Ovary (tissue), 10 donors: ENCODE measurements at places on chromosomes 7 and 10. TPM values are rescaled to one million over a fixed set of nuclear protein-coding genes. Genes with fewer than 3 reads are reported as not detected.

The ZNF736 gene
- total RNA-seq: 21.0 TPM

GRCh38 chr10:122241836-122242235, 29.3 kb upstream of the BTBD16 start:
- no peaks in the 10 kb centered on the region for H3K27me3 ChIP-seq
- no peaks in the 10 kb centered on the region for H3K4me1 ChIP-seq
- no peak overlapping the region for H3K4me3 ChIP-seq
- H3K36me3 ChIP-seq: no peaks in the 10 kb centered on the region
- H3K27ac ChIP-seq: no peak overlapping the region
- no peak for DNase-seq

- no peaks in the 10 kb centered on the region for H3K4me1 ChIP-seq
- H3K27me3 ChIP-seq: no peaks in the 10 kb centered on the region
- no peak overlapping the region for H3K27ac ChIP-seq
- DNase-seq: peak; percentile 50
- H3K4me3 ChIP-seq: no peak overlapping the region
Observed at GRCh38 chr10:51389415-51390321, 309.7 kb downstream of the CSTF2T start.

GRCh38 chr10:59631237-59631636, 78.4 kb downstream of the SLC16A9 start:
- H3K4me3 ChIP-seq: no peak overlapping the region
- no peak overlapping the region for H3K27ac ChIP-seq
- H3K27me3 ChIP-seq: no peaks in the 10 kb centered on the region
- DNase-seq: no peak
- no peaks in the 10 kb centered on the region for H3K4me1 ChIP-seq

The KLF14 gene
- 0.30 TPM for total RNA-seq

DNA sequence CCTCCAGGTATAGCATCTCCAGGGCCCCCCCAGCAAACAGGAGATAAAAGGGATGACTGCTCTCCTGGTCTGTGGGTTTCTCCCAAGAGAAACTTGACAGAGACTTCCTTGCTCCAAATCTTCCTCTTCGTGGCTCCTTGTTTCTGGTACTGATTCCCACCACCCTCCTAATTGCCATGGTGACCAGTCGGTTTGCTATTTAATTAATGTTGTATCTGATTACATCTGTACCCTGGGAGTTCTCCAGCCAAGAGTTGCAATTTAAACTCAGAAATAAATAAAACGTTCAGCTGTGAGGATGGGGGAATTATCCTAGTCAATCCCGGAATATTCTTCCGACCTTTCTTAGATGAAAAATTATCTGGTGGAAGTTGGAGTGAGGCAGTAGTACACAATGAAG, 264.7 kb downstream of the PAXIP1 start:
- DNase-seq: no peak
- H3K27me3 ChIP-seq: no peaks in the 10 kb centered on the region
- H3K4me3 ChIP-seq: no peak overlapping the region
- H3K4me1 ChIP-seq: no peaks in the 10 kb centered on the region
- H3K36me3 ChIP-seq: no peaks in the 10 kb centered on the region
- no peak overlapping the region for H3K27ac ChIP-seq

The TAS2R5 gene
- 4.9 TPM for total RNA-seq

GRCh38 chr7:12570168-12570533, 369 bp upstream of the SCIN start:
- no peaks in the 10 kb centered on the region for H3K36me3 ChIP-seq
- DNase-seq: no peak
- H3K4me1 ChIP-seq: no peaks in the 10 kb centered on the region
- H3K27ac ChIP-seq: no peak overlapping the region
- no peaks in the 10 kb centered on the region for H3K27me3 ChIP-seq

The ITPRID1 gene
- total RNA-seq: not detected

DNA sequence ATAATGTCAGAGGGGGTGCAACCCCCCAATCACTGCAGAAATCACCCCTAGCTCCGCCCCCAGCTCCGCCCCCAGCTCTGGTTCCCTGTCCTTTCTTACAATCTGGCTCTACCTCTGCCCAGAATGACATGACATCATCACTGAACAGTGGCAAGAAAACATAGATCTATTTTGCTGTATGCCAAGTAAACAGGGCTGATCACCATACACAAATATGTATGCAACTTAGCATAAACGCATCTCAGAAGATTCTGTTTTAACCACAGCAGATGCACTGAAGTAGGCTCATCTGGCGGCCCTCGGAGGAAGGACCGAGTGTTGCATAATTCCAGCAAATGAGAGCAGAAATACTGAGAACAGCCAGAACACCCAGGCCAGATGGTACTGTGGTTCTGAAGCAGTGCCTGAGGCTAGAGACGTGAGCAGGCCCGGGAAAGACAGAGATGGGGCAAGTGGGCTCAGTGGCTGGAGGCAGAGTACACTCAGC, 293.3 kb upstream of the KLF14 start:
- H3K4me1 ChIP-seq: peaks cover 11% of the 10 kb centered on the region
- H3K4me3 ChIP-seq: no peak overlapping the region
- H3K36me3 ChIP-seq: no peaks in the 10 kb centered on the region
- peak; percentile 40 for DNase-seq
- no peak overlapping the region for H3K27ac ChIP-seq

The ENKUR gene
- total RNA-seq: 1.7 TPM

GRCh38 chr7:33040803-33041516, 21.6 kb downstream of the NT5C3A start:
- H3K36me3 ChIP-seq: no peaks in the 10 kb centered on the region
- H3K4me1 ChIP-seq: peaks cover 5% of the 10 kb centered on the region
- no peaks in the 10 kb centered on the region for H3K27me3 ChIP-seq
- no peak overlapping the region for H3K27ac ChIP-seq
- H3K4me3 ChIP-seq: no peak overlapping the region

GRCh38 chr10:127372361-127372760, 176.0 kb upstream of the INSYN2A start:
- no peaks in the 10 kb centered on the region for H3K27me3 ChIP-seq
- H3K36me3 ChIP-seq: no peaks in the 10 kb centered on the region
- H3K27ac ChIP-seq: no peak overlapping the region
- no peak overlapping the region for H3K4me3 ChIP-seq
- no peaks in the 10 kb centered on the region for H3K4me1 ChIP-seq
- DNase-seq: no peak

The CDH23 gene
- total RNA-seq: 108 TPM

GRCh38 chr10:69506834-69507713, 55.8 kb downstream of the TSPAN15 start:
- no peaks in the 10 kb centered on the region for H3K27me3 ChIP-seq
- DNase-seq: no peak
- H3K27ac ChIP-seq: no peak overlapping the region
- H3K36me3 ChIP-seq: no peaks in the 10 kb centered on the region
- H3K4me1 ChIP-seq: no peaks in the 10 kb centered on the region

DNA sequence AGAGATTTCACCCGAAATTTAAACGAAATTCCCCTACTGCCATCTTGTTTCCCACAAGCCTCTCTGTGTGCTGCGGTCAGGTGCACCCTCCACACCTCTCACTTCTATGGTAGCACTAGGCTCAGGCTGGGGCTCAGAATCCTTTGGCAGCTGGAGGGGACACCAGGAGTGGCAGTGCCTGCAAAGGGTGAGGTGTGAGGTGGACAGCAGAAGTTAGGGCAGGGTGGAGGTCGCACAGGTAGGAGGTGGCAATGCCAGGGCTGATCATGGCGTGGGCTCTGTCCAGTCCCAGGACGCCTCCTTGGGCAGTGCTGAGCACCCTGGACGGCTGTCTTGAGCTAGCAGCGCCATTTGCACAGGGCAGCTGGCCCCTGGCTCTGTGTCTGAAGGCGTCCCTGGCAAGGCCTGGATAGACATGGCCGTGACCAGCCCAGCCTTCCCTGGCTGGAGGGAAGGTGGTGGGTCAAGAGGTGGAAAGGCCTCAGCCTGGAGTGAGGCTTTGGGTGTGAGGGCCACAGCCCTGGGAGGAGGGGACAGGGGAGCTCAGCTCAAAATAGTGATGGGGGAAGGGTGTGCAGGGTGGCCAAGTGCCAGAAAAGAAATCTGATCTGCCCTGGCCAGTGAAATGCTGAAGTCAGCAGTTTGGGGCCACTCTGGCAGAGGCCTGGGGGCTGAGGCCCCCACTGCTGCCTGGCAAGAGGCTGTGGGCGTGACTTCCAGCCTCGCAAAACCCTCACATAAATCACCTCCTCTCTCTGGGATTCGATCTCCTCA, 40.0 kb downstream of the ZCCHC24 start:
- no peaks in the 10 kb centered on the region for H3K36me3 ChIP-seq
- H3K27ac ChIP-seq: peak overlapping the region; percentile 4
- peak; percentile 57 for DNase-seq
- peaks cover 75% of the 10 kb centered on the region for H3K4me1 ChIP-seq
- no peak overlapping the region for H3K4me3 ChIP-seq
- no peaks in the 10 kb centered on the region for H3K27me3 ChIP-seq

The SLC29A4 gene
- 3.4 TPM for total RNA-seq

GRCh38 chr10:97355571-97355975, 21.0 kb upstream of the FRAT2 start:
- H3K27ac ChIP-seq: no peak overlapping the region
- no peaks in the 10 kb centered on the region for H3K27me3 ChIP-seq
- H3K36me3 ChIP-seq: no peaks in the 10 kb centered on the region
- no peak for DNase-seq

The DGKB gene
- total RNA-seq: 0.10 TPM

The TMEM229A gene
- total RNA-seq: 0.55 TPM

DNA sequence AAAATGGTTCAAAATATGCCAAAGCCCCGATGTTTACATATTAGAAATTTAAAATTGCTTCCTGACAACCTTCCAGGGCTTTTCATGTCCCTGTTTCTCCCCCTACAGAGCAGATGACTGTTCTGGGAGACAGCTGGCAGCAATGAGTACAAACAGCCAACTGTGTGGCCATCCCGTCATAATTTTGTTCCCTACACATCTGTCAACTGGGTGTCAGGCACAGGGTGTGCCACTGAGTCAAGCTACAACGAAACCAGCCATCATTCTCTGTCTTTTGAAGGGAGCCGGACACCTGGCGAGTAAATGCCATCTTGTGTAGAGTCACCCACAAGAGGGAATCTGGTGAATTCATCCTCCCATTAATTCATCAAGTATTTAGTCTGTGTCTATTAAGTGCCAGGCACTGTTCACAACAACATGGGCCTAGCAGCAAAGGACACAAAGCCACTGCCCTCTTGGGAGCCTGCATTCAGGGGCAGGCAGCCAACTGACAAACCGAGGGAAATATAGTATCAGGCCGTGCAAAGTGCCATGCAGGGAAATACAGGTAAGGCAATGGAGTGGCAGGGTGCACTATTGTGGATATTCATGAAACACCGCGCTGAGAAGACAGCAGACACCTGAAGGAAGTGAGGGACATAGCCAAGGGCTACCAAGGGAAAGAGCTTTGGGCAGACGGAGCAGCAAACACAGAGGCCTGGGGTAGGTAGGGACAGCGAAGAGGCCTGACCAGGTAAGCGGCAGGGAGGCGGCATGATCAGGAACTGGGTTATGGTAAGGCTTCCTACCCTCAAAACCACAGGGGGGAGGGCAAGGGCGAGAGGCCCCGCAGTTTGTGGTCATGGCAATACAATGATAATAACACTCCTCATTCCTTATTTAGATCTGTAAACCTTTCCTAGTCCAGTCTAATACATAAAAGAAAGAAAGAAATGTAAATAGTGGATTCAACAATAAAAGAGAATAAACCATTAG, 213.6 kb downstream of the FAM107B start:
- H3K4me1 ChIP-seq: no peaks in the 10 kb centered on the region
- no peaks in the 10 kb centered on the region for H3K27me3 ChIP-seq
- no peak for DNase-seq
- no peak overlapping the region for H3K4me3 ChIP-seq
- no peaks in the 10 kb centered on the region for H3K36me3 ChIP-seq

The PITX3 gene
- total RNA-seq: not detected

DNA sequence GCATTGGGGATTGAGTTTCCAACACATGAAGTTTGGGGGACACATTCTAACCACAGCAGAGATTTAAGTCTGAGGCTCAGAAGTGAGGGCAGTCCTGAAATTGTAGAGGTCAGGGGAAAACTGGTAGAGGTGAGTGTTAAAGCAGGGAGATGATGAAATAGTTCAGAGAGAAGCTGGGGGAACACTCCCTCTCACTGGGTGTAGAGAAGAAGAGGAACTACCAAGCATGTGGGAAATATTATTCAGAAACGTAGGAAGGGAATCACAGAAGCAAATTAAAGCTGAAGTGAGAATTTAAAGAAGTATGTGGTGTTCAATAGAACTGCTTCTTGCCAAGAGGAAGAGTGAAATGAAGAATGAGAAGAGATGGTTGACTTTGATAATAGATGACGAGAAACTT, 121.5 kb upstream of the FAM3C start:
- no peaks in the 10 kb centered on the region for H3K36me3 ChIP-seq
- no peaks in the 10 kb centered on the region for H3K27me3 ChIP-seq
- no peak for DNase-seq

DNA sequence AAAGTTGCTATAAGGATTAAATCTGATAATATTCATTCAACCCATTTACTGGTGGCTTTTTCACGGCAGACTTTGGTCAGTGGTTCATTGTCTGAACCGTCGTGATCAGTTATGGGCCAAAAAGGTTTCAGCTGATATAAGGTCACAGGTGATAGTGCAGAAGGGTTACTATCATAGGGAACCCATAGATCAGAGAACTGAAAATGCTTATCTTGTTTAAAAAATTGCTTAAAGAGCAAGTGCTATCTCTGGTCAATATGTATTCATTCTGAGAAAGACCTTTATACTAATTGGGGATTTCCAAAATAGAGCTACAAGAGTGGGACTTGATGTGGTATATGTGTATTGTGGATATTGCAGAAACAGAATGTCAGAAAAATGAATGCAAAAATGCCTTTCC, 147.8 kb upstream of the SEMA3E start:
- DNase-seq: no peak
- H3K27me3 ChIP-seq: no peaks in the 10 kb centered on the region
- H3K4me3 ChIP-seq: no peak overlapping the region
- H3K4me1 ChIP-seq: no peaks in the 10 kb centered on the region
- H3K27ac ChIP-seq: no peak overlapping the region

The IDI2 gene
- total RNA-seq: not detected

DNA sequence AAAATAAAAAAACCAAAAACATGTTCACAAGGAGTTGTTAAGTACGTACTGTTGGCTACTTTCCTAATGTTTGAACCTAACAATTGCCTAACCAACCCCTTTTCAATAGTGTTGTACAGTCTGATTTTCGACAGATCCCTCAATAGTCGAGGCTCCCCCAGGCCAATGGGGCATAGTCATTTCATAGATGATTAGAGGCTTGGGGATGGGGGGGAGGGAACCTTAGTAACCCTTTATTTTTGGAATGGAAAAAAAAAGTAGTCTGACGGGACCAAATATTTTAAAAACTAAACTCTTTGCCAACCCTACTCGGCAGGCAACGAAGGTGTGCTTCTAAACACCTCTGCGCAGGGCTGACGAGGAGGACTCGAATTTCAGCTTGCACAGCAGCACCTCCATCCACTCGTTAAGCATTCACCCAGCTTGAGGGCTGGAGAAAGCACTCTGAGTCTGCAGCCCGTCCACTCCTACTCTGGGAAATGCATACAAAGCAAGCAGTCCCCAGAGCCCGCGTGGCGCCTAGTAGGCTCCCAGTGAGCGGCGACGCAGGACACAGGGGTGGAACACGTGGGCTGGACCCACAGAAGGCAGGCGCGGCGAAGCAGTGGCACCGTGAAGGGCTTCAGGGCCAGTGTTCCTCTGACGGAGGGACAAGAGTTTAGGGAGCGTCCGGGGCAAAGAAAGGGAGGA, 899 bp downstream of the PUS7 start:
- no peaks in the 10 kb centered on the region for H3K4me1 ChIP-seq
- H3K36me3 ChIP-seq: no peaks in the 10 kb centered on the region
- no peaks in the 10 kb centered on the region for H3K27me3 ChIP-seq
- peak overlapping the region; percentile 88 for H3K27ac ChIP-seq
- DNase-seq: peak; percentile 42

The AKR1C1 gene
- 18.9 TPM for total RNA-seq

GRCh38 chr10:52226197-52226847, 87.8 kb upstream of the DKK1 start:
- H3K27ac ChIP-seq: no peak overlapping the region
- H3K27me3 ChIP-seq: no peaks in the 10 kb centered on the region
- no peaks in the 10 kb centered on the region for H3K4me1 ChIP-seq
- no peak for DNase-seq
- no peaks in the 10 kb centered on the region for H3K36me3 ChIP-seq
- H3K4me3 ChIP-seq: no peak overlapping the region

The HACD1 gene
- total RNA-seq: 6.7 TPM
